ENCODE measurements at places on chromosomes 7 and 10.

DNA sequence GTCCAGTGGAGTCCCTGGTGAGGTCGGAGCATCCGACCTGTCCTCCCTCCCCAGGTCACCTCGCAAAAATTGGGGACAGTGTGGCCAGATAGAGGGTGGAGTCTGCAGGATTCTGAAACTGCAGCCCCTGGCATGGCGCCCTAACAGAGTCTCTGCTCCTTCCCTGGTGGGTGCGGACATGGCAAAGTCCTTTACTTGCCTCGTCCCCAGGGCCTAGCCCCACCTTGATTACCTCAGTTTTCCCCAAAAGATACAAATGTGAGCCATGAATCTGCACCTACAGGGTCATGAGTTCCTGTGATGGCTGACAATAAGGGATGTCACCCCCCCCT, 47.7 kb downstream of the NPVF start:
- DNase-seq = no peak

DNA sequence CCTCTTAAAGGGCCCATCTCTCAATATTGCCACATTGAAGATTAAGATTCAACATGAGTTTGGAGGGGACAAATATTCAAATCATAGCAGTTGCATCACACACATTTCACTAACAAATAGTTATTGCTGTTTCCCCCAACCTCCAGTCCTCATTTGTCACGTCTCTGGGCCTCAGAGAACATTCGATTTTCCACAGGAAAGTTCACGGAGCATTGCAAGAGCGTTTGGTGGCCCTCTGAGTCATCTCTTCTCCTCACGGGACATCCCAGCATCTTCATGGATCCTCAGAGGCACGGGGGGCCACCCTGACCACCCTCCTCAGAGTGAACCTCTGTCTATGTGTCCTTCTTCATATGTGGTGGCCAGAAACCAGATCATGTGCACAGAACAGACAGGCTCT, 50.3 kb upstream of the CHST15 start:
- no peak for DNase-seq

DNA sequence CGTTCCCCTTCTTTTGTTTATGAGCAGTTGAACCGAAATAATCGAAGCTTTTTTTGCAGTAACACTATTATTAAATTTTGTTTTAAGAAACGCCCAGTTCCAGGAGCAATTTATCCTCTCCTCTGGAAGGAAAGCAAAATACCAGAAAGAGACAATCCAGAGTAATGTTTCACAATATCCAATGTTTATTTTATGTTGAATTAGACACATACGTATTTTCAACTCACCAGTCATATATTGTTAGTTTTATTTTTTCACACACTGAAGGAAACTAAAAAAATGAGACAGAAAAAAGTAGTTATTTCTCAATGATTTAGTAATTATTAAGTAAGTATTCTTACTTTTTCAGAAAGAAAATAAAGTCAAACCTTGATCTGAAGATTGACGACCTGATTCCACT, 85.1 kb downstream of the MYOF start:
- DNase-seq = no peak

DNA sequence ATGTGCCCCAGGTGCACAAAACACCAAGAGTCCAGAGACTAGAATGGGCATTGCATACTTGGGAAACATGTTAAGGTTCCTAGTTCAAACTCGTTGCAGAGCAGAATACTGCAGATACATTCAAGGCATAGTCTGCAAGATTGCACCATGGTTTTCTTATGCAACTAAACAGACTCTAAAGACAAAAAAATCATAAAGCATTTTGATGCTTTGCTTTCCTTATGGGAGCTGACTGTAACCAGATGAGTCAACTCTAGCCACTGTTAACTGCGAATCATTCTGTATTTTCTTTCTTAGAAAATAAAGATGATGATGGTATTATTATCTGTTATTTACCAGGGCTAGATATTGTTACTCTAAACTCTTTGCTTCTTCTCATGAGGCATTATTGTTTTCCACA, 19.7 kb downstream of the TRUB1 start:
- no peak for DNase-seq

GRCh38 chr10:73628405-73628804, 12.9 kb downstream of the MYOZ1 start:
- DNase-seq = no peak

DNA sequence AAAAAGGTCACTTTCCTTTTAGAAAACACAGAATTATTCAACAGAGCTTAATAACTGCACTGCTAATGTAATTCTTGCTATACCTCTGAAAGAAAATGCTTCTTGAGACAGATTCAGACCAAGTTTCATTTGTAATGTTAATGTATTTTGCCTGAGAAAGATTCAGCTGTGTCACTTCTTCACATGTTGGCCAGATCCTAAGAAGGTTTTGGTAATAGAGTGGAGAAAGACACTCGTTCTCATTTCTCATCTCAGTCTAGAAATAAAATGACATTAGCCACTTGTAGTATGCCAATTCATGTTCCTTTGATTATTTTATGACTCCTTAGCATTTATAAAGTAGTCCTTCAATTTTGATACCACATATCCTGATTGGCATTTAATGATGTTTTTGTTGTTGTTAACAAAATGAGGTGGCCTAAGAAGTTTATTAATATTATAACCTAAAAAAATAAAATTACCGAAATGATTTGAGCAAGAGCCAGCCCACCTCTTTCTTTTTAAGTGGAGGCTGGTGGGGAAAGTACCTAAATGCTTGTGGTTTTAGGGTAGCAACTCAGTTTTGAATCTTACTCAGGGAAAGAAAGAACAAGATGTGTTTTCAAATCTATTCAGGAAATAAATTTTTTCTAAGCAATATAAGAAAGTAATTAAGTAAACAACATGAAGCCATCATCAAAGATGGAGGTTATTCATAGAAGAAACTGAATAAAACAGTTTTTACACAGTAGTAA, 16.4 kb upstream of the ELAPOR2 start:
- DNase-seq = no peak

- DNase-seq = no peak
These were observed 6.6 kb upstream of the PDLIM1 start for GRCh38 chr10:95297402-95297801.

- no peak for DNase-seq
These were observed 20.2 kb downstream of the SLC16A12 start for GRCh38 chr10:89515031-89515841.

DNA sequence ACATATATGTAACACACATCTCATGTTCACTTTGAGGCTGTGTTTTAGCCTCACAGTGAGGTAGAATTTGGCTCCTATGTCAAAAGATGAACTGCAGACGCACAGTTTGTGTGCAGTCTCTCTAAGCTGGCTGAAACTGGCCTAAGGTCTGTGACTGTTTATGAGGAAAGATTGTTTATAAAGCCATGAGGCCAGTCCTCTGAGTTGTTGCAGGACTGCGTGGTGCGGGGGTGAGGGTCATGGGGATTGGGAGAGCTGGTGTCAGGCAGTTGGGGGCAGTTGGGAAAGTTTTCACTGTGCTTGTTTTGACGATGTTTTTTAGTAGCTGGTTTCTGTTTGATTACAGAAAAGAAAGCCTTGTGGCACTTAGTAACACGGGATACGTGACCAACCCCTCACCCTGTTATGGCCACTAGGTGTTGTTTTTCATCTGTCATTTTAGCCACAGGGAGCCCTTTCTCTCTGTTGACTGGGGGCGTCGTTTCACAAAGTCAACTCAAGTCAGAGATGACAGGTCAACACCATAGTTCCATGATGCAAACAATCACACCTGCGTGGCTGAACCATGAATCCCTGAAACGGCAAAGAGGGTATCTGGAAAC, 310.9 kb downstream of the CCDC3 start:
- DNase-seq = no peak

GRCh38 chr7:127896659-127897058, 134.6 kb downstream of the LRRC4 start:
- DNase-seq = no peak

DNA sequence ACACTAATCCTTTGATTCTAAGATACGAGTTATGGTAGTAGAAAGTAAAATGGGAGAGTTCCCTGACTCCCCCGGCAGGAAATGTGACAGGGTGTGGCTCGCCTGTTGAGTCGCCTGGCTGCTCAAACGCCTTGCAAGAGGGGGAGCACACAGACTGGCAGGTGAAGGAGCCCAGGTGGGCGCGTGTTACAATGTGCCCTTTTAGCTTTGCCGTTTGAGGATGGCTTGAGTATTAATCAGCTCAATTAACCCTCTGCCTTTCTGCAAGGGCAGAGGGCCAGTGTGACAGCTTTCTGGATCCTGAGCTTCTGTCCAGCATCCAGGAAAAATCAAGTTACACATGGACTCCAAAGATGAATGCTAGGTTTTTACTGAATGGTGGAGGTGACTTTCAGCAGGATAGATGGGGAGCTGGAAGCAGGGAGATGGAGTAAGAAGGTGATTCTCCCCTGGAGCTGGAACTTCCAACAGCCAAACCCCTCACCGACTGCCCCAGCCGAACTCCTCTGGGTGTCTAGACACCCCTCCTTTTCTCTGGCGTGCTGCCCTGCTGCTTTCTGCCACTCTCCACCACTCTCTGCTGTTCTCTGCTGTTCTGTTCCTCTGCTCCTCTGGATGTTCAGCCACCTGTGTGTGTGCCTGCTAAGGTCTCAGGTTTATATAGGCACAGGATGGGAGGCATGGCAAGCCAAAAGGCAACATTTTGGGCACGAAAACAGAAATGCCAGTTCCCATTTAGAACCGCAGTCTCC, 548.8 kb upstream of the KCND2 start:
- no peak for DNase-seq

DNA sequence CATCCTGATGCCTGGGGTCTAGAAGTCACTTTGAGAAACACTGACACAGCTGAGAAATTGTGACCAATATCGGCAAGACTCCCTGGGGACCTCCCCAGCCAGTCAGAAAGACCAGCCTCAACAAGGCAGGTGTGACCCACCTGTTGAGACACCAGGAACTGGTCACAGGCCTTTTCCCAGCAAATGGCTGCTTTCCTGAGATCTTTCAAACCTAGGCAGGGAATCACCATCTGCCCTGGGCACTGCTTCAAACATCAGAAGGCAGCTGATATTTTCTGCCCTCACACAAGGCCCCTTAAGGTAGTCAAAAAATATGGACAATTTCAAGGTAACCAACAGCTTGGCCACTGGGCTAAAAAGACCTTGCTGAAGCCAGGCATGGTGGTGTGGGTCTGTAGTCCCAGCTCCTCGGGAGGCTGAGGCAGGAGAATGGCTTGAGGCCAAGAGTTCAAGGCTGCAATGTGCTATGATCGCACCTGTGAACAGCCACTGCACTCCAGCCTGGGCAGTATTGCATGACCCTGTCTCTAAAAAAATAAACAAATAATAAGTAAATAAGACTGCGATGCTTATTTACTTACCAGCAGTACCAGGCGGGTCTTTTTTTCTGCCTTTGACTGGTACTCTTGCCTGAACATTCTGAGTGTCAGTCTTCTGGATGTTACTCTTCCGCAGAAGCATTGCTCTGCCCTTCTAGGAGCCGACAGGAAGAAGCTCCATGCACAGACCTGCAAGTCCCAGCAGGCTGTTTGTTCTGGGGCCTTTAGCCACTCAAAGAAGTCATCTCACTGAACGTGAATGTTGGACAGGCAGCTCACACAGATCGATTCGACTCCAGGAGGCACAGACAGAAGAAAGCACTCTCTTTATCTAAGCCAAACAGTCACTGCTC, 59.7 kb downstream of the SORBS1 start:
- no peak for DNase-seq

DNA sequence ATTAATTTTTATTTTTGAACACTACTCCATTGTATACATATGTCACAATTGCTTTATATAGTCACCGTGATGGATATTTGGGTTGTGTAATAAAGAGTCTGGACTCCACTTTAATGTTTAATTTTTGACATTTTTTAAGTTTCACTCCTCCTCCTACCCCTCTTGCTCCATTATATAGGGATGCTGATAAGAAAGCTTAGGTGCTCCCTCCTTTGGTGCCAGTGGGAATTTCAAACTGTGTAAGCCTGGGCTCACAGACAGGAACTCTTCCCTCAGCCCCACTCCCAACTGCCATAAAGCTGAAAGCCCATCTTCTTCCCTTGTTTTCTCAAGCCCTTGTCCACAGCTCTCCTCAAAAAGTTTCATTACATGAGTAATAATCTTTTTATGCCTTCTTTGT, 47.6 kb downstream of the TWIST1 start:
- DNase-seq = no peak

DNA sequence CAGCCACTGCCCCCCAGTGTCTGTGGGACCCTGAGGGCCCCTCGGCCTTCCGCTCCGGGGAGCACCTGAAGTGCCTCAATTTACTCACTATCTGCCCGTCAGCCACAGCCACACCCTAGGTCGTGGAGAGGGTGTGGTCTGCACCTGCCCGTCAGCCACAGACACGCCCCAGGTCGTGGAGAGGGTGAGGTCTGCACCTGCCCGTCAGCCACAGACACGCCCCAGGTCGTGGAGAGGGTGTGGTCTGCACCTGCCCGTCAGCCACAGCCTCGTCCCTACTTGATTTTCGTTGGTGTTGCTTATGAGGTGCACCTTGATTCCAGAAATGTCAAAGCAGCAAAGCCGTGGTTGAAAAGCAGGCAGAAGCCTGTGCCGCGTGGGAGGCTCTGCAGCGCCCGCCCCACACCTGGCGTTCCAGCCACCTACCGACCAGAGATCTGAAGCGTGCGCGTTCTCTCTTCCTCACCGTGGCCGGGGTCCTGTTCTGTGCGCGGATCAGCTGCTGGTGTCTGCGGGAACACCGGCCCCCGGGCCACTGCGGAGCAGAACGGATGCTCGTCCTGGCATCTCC, 101.6 kb downstream of the DYNC2I1 start:
- no peak for DNase-seq

- no peak for DNase-seq
These were observed 18.0 kb upstream of the TBXAS1 start for GRCh38 chr7:139811066-139811465.

GRCh38 chr10:100167553-100168312, 18.1 kb downstream of the ERLIN1 start:
- no peak for DNase-seq

- no peak for DNase-seq
These were observed 55.4 kb downstream of the ZRANB1 start for GRCh38 chr10:124997306-124997705.

DNA sequence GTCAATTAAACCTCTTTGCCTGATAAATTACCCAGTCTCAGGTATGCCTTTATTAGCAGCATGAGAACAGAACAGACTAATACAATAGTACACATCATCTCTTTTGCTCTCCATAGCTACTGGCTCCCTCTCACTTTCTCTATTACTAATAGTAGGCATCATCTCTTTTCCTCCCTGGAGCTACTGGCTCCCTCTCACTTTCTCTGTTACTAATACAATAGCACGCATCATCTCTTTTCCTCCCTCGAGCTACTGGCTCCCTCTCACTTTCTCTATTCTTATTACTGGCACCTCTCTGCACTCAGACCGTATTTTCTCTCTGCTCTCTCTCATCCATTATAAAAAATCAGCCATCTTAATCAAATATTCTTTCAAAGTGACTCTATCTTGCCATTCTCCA, 37.1 kb downstream of the SLC25A13 start:
- no peak for DNase-seq

DNA sequence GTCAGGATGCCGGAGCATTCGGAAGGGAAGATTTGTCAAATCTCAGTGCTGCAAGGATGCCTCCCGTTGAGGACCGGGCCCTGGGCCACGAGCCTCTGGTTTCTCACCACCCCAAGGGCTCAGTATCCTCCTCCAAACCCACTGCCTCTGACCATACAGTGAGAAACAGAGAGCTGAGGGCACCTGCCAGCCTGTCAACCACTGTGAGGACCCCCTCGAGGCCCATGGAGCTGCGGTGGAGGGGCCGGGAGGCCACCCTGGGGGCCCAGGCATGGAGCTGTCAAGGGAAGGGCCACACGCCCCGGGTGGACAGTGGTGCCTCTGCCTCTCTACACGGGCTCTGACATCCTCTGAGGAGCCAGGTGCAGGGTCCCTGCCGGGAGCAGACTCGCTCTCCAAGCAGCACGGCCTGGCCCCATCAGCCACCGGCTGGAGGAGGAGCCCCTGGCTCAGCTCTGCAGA, 248.0 kb upstream of the TCERG1L start:
- DNase-seq = no peak

- no peak for DNase-seq
These were observed 3.5 kb upstream of the CFAP58 start for GRCh38 chr10:104350127-104350635.
